Stimulated activated CD8-positive, alpha-beta memory T cell treated with anti-CD3 and anti-CD28 coated beads, Interleukin-2, amount 100 ng/mL, for 1 hour (primary cell): ENCODE measurements at places on chromosomes 5 and 9.

- DNase-seq: no peak
These were observed 18.5 kb downstream of the PPARGC1B start for GRCh38 chr5:149748471-149749094.

DNA sequence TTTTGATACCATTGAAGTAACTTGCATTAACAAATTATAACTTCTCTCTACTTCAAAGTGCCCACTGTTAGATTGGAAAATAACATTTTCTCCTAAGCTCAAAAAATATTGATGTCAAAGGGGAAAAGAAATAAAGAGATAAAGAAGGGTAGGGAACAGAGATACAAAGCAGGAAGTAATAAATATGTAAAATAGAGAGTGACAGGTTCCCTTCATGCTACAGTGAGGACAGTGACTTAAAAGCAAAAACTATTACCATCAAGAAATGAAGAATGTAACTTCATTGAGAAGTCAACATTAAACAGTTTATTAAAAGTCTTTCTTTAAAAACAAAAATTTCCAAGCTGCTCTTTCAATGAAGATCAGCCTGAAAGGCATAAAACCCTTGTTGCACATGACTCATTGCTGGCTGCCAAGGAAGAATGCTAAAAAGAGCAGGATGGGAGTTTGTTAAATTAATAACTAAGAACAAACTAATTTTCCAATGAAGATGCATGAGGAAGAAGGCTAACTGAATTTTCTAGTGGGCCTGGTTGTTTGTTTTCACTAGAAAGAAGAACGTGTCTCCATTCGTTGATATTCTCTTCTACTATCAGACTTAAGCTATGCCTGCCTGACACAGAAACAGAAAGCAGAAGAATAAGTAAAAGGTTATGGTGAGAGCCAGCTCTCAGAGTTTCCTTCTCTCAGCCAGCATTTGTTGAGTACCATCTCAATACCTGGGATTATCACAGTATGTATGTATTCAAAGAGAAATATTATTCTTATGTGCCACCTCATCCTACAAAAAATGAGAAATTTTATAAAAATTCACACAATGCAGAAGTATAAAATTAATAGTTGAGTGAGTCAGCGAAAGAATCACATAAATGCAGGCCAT is 197.8 kb upstream of the NREP start:
- DNase-seq: no peak

DNA sequence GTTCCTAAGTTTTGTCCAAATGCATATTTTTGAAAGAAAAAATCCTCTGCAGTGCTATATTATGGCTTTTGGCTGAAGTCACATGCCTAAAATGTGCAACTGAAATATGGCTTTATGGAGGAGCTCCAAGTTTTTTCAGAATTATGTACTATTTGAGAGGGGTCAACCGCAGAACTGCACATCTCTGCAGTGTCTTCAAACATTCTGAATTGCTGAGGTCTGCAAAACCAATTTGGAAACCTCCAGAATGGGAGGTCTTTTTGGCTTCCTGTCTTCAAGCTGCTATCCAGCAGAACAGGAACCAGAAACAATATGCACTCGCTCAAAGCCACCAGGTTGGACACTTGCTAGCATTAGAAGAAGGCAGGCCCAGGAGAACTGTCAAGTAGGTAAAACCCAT is 376.0 kb upstream of the PAPPA start:
- DNase-seq: no peak

- no peak for DNase-seq
These were observed 30.5 kb downstream of the DDX31 start for GRCh38 chr9:132639322-132639721.
